ENCODE measurements at places on chromosomes 12 and 14.

DNA sequence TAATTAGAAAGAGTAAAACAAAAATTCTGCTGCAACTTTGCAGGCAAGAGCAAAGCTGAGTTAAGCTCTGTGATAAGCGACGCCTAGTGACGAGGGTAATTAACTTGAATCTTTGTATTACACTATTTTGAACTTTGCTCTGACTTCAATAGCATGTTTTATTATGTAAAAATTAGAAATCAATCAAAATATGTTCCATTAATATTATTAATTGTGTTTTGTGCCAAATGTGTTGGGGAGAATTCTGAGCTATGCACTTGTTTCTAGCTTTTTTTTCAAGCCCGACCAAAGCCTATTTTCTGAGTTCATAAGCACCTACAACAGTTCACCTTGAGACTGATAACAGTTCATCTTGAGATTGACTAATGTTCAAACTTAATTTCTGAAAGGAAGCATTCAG, 90.1 kb upstream of the PDE3A start:
- no peak for DNase-seq

GRCh38 chr12:48414021-48414420, 58.3 kb upstream of the ANP32D start:
- DNase-seq: no peak

GRCh38 chr14:104262515-104263514, 124.4 kb downstream of the KIF26A start:
- peak; percentile 37 for DNase-seq

- DNase-seq: no peak
These were observed 34.8 kb upstream of the CLEC14A start for GRCh38 chr14:38290601-38291188.

DNA sequence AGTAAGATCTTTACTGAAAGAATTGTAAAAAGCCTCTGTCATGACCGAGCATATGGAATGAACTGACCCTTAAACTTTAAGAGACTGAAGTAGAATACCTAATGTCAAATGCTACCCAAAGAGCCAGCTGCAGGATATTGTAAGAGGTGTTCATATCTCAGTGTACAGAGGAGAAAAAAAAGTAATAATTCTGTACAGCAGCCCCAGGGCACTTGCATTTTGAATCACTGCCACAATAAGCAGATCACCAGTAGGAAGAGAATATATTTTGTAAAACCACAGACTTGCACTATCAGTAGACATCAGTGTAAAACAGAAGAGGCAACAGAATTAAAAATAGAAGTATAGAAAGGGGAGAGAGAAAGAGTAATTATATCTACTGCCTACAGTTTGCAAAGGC, 162.6 kb downstream of the PPFIA2 start:
- no peak for DNase-seq

All from right forelimb (tissue), 1 donor.